ENCODE measurements at places on chromosomes 16 and 17.

DNA sequence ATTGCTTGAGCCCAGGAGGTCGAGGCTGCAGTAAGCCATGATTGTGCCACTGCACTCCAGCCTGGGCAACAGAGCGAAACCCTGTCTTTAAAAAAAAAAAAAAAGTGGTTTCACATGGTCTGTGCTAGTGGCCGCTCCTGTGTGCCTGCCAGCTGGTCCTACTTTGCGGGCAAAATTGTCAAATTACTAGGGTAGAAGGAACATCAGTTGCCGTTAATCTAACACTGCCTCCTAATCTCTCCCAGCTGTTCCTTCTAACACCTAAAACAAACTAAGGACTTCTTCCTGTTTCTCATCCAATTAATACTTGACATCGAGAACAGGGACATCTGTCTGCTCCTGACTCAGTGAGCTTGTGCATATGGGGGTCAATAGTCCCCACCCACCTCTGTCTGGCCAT lies 23.9 kb downstream of the TMEM11 start:
- DNase-seq: no peak

- no peak for DNase-seq
Observed at GRCh38 chr16:87274794-87275193, 42.4 kb downstream of the C16orf95 start.

DNA sequence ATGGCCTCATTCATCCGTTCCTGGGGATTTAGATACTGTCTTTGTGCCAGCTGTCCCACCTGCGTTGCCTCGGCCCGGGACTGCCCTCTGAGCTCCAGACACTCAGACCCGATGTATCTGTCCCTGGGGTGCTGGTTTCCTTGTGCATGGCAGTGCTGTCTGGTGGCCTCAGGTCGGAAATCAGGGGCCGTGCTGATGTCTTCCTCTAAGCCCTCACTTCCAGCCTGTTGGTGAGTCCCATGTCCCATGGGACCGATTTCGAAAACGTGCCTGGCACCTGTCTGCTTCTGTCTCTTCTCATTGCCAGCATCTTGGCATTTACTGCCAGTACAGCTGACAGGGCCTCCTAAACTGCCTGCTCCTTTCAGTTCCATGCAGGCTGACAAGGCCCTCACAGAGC lies 22.1 kb downstream of the NT5M start:
- no peak for DNase-seq

GRCh38 chr17:80063830-80064585 lies 27.6 kb downstream of the CCDC40 start:
- no peak for DNase-seq

Data from immature natural killer cell (primary cell).